ENCODE measurements at places on chromosomes 12 and 14.

GRCh38 chr14:92253381-92253894 is 69.5 kb upstream of the SLC24A4 start:
- no peak for DNase-seq

DNA sequence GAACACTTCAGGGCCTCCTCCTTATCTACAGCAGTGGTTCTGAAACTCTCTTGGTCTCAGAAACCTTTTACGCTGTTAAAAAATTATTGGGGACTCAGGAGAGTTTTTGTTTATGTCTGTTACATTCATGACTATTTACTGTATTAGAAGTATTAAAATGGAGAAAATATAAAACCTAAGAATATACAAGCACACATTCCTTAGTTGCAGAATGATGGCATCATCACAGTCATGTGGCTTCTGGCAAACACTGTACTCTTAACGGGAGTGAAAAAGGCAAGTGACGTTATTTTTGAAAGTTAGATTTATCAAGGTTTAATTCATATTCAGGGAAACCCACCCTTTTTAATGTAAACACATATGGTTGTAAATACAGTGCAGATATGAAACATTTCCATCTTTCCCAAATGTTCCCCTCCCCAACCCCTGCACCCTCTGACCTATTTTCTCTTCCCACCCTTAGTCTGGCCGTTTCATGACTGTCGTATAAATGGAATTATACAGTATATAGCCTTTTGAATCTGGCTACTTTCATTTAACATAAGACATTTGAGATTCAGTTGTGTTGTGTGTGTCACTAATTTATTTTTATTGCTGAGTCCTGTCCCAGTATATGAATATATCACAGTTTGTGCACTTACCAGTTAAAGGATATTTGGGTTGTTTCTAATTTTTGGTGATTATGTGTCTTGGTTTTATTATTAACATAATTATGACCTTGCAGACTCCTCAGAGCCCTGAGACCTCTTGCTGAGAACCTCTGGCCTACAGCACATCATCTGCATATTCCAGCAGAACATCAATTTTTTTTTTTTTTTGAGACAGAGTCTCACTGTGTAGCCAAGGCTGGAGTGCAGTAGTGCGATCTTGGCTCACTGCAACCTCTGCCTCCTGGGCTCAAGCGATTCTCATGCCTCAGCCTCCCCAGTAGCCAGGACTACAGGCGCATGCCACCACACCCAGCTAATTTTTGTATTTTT is 457.0 kb downstream of the PCNX1 start:
- DNase-seq: no peak

- no peak for DNase-seq
Observed at GRCh38 chr12:15697201-15697600, 92.0 kb downstream of the EPS8 start.

- no peak for DNase-seq
Observed at GRCh38 chr14:33542338-33543287, 408.3 kb downstream of the EGLN3 start.

DNA sequence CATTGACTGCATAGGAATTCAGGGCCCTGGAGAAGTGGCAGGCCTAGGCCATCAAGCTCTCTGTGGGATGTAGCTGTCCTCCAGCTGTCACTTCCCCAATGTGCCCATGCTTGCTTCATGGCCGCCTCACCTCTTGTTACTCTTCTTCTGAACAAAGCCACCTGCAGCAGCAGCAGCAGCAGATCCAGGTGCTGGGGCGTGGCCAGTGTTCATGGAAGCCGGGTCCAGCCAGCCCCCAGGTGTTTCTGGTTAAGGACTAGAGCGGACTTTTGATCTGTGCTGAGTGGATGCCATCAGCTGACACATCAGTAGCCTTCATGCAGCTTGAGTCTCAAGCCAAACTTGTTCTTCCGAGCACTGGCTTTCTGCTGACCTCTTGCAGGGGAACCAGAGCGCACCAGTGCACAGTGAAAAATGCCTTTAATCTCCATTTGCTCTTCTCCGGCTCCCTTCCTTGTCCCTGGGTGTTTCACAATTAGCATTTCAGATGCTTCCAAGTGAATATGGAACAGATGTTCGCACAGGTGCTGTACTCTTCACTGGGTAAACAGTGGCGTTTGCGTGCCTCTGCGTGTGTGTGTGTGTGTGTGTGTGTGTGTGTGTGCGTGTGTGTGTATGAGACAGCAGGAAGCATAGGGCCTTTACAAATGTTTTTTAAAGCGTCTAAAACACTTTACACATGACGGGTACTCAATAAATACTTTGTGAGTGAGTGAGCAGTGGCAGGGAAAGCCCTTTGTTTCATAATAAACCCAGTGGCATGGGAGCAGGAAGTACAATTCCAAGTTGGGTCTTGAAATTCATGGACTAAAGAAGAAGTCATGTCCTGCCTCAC is 20.1 kb downstream of the TPCN1 start:
- no peak for DNase-seq

DNA sequence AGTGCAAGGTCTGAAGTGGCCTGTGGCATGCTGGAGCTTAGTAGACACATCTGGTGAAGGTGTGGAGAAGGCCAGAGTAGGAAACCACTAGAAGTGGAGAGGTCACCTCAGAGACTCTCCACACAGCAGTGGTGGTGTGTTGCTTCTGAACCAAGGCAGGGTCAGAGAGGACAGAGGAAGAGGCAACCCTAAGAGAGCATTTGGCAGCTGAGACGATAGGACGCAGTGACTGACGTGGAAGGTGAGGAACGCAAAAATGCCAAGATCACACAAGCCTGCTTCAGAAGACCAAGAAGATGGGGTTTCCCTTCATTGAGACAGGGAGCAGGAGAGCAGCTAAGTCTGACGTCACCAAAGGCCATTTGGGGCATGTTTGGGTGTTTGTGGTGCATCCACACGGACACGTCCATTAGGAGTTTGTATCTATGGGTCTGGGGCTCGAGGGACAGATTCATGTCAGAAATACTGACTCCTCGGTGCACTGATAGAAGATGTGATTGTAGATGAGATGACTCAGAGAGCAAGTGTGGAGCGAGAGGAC is 338.1 kb downstream of the CACNA1C start:
- DNase-seq: no peak

- DNase-seq: no peak
Observed at GRCh38 chr12:25644979-25645378, 91.9 kb upstream of the LMNTD1 start.

GRCh38 chr12:29582677-29583272 is 85.3 kb upstream of the OVCH1 start:
- no peak for DNase-seq

- DNase-seq: no peak
Observed at GRCh38 chr12:82486524-82487235, 128.4 kb downstream of the METTL25 start.

GRCh38 chr14:56482310-56482911 is 97.2 kb upstream of the TMEM260 start:
- no peak for DNase-seq

DNA sequence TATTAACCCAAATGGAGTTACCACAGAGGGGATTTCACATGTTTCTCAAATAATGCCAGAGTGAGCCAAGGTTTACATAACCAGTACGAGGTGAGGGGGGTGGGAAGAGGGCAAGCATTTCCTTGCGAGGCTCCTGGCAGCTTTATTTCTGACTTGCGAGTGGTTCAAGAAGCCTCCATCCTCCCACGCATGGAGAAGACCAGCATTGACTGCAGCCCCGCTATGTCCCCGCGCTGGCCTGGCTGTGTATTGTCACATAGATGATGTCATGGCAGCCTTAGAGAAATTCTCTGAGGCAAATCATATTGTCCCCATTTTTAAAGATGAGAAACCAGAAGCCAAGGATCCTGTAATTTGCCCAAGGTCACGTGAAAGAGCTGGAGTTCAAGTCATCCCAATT is 188.2 kb downstream of the CACNA1C start:
- DNase-seq: no peak

GRCh38 chr12:104641862-104642261 is 185.1 kb downstream of the CHST11 start:
- no peak for DNase-seq

GRCh38 chr14:22397221-22397737 is 191.7 kb downstream of the DAD1 start:
- no peak for DNase-seq

DNA sequence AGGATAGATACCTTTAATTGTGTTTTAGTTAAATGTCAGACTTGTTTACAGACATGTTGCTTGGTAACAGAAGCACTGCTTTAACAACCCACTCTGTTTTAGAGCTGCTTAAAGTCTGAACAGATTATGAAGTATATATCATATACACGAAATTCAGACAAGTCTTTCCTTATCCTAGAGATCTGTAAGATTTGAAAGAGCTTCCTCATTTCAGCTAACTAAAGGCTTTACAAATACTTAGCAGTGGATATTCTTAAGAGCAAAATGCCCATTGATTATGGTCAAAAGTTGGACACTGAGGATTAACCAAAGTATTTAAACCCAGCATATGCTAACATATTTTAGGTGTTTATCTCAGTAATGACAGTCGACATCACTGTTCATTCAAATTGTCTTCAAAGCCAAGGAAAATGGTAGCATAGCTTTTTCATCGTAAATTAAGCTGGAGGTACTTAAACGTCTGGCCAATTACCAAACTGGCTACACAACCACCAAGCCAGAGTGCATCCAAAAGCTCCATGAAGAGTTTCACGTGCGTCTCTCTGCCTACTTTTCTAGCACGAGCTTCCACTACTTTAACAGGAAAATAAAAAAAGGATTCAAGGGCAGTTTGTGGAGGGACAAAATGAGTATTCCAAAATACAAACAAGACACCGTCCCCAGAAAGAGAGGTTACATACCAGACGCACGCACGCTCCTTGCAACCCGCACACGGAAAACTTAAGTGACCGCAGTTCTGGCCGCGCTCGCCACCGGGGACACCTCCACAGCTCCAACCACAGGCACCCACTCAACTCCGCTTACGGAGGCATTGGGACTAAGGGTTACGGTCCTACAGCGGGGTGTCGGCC is 565 bp downstream of the CEP83 start:
- DNase-seq: no peak

- no peak for DNase-seq
Observed at GRCh38 chr12:34403706-34404376, 381.5 kb downstream of the ALG10 start.

DNA sequence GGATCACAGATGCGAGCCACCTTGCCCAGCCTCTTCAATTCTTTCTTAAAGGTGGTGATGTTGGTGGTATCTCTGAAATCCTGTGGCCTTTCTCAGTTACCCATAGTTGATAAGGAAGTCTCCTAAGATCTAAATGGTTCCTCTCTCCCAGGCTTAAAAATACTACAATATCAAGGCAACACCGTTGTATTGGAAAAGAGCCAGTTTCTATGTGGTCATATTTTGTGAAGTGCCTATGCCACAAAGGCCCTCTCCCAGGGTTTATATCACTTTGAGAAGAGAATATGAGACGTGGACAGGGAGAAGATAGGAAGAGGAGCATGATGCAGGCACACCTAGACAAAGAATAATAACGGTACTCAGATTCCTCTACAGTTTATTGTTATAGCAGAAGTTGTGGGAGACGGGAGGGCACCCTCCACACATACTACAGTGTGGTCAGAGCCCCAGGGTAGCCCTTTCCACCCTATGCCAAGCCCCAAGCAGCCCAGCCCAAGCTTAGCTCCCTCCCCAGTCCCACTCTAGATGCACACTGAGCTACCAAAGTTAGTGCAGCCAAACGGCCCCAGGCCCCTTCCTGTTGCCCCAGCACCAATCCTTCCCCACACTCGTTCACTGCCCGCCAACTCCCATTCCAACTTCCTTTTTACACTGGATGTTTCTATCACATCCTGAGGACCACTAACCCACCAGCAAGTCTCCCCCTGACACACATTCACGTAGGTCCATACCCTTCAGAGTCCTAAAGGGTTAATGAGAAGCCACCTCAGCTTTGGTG is 8.3 kb downstream of the NDRG2 start:
- DNase-seq: no peak

DNA sequence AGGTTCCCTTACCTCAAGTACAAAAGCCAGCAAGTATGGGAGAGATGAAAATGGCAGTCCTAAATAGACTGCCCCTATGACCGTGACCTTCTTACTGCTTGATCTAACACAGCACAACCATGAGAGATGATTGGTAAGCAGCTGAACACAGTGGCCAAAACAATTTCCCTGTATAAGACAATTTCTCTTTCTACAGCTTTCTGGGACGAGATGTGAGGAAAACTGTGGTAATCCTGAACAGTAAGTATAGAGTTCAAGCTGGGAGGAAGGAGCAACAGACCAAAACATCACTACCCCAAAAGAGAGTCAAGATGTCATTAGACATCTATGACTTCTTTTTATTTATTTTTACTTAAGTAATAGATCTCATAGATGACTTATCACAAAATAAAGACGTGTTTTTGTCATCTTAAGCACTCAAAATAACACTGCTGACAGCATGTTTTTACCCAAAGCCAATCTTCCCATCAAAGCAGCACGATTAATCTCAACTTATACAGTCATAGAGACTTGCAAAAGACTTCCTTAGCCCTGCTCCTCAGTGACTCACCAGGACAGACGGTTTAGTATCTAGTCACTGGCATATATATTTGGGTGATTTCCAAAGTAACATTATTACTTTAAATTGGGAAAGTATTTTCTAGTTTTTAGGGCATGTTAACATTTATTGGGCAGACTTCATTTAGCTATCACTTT is 3.7 kb downstream of the TMEM52B start:
- no peak for DNase-seq

- DNase-seq: no peak
Observed at GRCh38 chr12:75011120-75011519, 198.5 kb downstream of the KCNC2 start.

GRCh38 chr14:61325166-61325565 is 3.8 kb downstream of the PRKCH start:
- no peak for DNase-seq

GRCh38 chr14:79564371-79564770 is 646.9 kb downstream of the DIO2 start:
- no peak for DNase-seq

DNA sequence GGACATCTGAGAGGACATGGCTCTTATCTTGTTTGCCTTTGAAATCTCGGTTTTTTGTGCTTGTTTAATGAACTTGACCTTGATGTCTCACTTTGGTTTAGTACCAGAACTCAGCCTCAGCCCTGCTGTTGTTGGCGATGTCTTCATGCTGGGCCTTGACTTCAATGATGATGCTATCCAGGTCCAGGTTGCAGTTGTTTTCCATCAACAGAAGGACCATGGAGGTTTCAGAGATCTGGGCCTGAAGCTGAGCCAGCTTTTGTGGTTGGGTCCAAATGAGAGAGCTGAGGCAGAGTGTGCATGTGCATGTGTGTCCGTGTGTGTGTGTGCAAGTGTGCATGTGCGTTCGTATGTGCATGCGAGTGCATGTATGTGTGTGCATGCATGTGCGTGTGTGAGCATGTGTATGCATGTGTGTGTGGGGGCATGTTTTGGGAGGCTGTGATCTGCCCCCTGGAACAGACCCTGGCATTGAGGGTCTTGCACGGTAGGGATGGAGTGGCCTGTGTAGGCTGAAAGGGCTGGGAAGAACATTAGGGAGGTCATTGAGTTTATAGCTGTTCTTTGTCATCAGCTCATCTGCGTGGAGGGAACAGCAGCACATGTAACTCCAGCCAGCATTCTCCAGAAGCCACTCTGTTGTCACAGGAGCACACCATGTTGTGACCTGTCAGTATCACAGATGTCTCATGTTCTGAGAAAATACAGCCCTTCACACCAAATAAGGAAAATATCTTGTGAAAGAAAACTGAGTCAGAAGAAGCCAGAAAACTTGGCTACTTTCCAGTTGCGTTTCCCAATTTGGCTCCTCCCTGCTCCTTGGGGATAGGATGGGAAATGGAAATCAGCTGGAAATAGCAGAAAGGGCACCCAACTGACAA is 10.0 kb upstream of the KRT82 start:
- DNase-seq: no peak
